ENCODE measurements at places on chromosomes 2 and 18. TPM values are rescaled to one million over a fixed set of nuclear protein-coding genes. Genes with fewer than 3 reads are reported as not detected.

- H3K4me3 ChIP-seq = no peak overlapping the region
- no peaks in the 10 kb centered on the region for H3K36me3 ChIP-seq
- peaks cover 4% of the 10 kb centered on the region for H3K4me1 ChIP-seq
- no peak overlapping the region for H3K27ac ChIP-seq
- peaks cover 53% of the 10 kb centered on the region for H3K27me3 ChIP-seq
Observed at GRCh38 chr2:23476786-23477185, 91.8 kb downstream of the KLHL29 start.

- no peak overlapping the region for H3K27ac ChIP-seq
- DNase-seq = peak; percentile 70
Observed at GRCh38 chr2:172106108-172106961, 3.6 kb upstream of the DLX2 start.

DNA sequence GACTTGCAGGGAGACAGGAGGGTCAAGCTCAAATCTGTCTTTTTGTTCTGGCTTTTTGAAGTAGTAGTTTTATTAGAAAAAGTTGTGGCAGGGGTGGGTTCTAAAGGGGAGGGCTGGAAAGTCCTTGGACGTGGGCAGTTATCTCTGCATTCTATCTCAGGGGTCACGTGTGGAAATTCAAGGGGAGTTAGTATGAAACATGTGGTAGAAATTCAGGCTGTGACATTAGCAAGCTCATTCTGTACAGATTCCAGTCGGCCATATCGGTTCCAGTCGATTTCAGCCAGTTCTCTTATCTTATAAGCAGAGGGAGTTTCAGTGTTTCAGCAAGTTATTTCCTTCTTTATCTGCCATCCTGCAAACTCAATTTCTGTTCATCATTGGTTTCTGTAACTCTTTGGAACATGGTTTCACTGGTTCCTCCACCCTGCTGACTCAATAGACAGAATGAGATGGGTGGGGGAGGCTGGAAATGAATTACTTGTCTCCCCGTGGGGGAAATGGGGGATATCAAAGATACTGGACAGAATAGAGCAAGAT, 53.0 kb downstream of the RAB27B start:
- H3K4me3 ChIP-seq = no peak overlapping the region
- H3K36me3 ChIP-seq = no peaks in the 10 kb centered on the region
- H3K4me1 ChIP-seq = no peaks in the 10 kb centered on the region

- no peaks in the 10 kb centered on the region for H3K36me3 ChIP-seq
- no peak overlapping the region for H3K4me3 ChIP-seq
- H3K4me1 ChIP-seq = peaks cover 5% of the 10 kb centered on the region
- no peaks in the 10 kb centered on the region for H3K27me3 ChIP-seq
- DNase-seq = no peak
Observed at GRCh38 chr2:156540706-156541105, 104.5 kb downstream of the GPD2 start.

- H3K27ac ChIP-seq = peak overlapping the region; percentile 30
- DNase-seq = no peak
- H3K4me3 ChIP-seq = peak overlapping the region; percentile 75
- H3K4me1 ChIP-seq = peaks cover 31% of the 10 kb centered on the region
- peaks cover 3% of the 10 kb centered on the region for H3K36me3 ChIP-seq
Observed at GRCh38 chr18:12408247-12408869, 629 bp downstream of the PRELID3A start.

Gene DHRS9
- not detected for total RNA-seq

GRCh38 chr2:224952936-224953657, 89.2 kb downstream of the DOCK10 start:
- H3K4me3 ChIP-seq = peak overlapping the region; percentile 67
- peak overlapping the region; percentile 89 for H3K27ac ChIP-seq
- no peaks in the 10 kb centered on the region for H3K27me3 ChIP-seq

Gene FOXD4L1
- total RNA-seq = 0.29 TPM

- peaks cover 80% of the 10 kb centered on the region for H3K4me1 ChIP-seq
- peak; percentile 10 for DNase-seq
- H3K27ac ChIP-seq = peak overlapping the region; percentile 79
- H3K27me3 ChIP-seq = no peaks in the 10 kb centered on the region
- H3K36me3 ChIP-seq = peaks cover 7% of the 10 kb centered on the region
Observed at GRCh38 chr2:68726100-68726499, 8.5 kb upstream of the ARHGAP25 start.

DNA sequence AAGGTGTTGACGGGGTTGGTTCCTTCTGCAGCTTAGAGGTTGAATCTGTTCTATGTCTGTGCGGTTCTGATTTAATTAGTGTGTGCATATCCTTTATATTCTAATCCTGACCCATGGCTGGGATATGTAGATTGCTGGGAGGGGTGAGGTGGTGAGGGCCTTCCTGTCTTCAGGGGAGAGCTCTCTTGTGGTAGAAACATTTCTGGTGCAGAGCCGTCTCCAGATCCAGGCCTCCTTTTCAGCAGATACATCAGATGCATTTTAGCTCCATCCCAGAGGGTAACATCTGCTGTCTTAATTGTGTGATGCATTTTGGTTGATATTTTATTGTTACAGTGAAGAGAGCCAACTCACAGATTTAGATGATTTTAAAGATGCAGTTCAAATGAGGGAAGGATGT, 227.8 kb downstream of the AGAP1 start:
- peaks cover 2% of the 10 kb centered on the region for H3K27me3 ChIP-seq
- no peaks in the 10 kb centered on the region for H3K36me3 ChIP-seq
- no peak overlapping the region for H3K27ac ChIP-seq
- H3K4me3 ChIP-seq = no peak overlapping the region
- H3K4me1 ChIP-seq = no peaks in the 10 kb centered on the region

Data from activated CD8-positive, alpha-beta T cell treated with anti-CD3 and anti-CD28 coated beads, Interleukin-2, amount 10 ng/mL, durations not matched to agents 7 days and 5 days (primary cell).